ENCODE measurements at places on chromosomes 16 and 17.

DNA sequence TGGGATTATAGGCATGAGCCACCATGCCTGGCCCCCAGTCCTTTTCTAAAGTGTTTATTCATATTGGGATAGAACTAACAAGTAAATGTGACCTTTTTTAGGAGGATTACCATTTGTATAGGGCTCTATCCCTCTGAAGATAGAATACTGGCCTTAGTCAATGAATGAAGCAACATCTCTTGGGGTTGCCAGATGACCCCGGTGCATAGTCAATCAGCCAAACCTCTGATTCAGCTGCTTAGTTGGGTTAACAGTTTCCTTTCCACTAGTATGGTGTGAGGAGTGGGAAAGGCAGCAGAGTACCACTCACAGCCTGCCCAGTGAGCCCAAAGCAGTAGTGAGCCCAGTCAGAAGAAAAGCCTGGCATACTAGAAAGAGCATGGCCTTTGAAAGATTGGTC lies 94.6 kb upstream of the TBX2 start:
- no peak for DNase-seq

- no peak for DNase-seq
These were observed 487.4 kb upstream of the SOX9 start for GRCh38 chr17:71633391-71633849.

GRCh38 chr16:1981398-1981836 lies at the start of gene NOXO1:
NOXO1 (minus strand) TSS chr16:1981469; CDS start chr16:1981179, 290 bp downstream.
- no peak for DNase-seq

DNA sequence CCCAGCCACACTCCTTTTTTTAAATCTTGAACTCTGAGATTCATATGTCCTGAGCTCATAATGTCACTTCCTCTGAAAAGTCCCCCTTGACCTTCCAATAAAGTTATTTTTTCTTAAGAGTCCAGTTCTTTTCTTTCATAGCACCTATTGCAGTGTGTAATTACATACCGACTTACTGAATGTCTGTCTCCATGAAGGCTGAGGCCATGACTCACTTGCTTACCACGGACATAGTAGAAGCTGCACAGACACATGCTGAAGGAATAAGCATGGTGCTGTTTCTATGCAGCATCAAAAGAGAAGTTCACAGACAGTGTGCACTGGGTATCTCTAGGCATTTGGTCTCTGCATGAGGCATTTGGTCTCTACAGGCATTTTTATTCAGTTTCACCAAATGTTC lies 77.2 kb downstream of the C17orf67 start:
- DNase-seq = no peak

- no peak for DNase-seq
These were observed 758 bp upstream of the UBALD2 start for GRCh38 chr17:76264425-76264754.

DNA sequence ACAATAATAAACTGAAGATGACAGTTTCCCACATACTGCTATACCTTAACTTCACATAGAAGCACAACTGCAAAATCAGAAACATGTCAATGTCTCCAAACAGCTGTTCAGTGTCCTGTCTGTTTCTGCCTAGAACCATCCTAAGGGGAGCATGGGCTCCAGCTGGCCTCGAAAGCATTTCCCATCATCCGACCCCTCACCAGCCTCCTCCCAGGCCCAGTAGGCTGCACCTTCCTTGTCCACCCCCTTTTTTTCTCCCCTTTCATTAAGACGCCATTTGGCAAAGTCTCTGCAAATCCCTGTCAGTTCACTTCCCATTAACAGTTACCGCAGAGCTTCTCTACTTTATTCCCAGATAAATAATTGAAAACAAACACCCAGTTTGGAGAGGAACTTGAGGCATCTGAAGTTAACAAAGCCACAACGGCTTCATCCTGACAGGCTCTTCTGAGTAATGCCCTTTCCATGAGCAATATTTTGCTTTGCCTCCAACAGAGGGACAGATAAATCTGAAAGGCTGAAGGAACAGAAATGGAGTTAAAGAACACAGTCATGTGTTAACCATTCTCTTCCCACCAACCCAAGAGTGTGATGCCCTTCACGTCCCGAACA lies 65.3 kb downstream of the SLC39A11 start:
- DNase-seq = no peak

DNA sequence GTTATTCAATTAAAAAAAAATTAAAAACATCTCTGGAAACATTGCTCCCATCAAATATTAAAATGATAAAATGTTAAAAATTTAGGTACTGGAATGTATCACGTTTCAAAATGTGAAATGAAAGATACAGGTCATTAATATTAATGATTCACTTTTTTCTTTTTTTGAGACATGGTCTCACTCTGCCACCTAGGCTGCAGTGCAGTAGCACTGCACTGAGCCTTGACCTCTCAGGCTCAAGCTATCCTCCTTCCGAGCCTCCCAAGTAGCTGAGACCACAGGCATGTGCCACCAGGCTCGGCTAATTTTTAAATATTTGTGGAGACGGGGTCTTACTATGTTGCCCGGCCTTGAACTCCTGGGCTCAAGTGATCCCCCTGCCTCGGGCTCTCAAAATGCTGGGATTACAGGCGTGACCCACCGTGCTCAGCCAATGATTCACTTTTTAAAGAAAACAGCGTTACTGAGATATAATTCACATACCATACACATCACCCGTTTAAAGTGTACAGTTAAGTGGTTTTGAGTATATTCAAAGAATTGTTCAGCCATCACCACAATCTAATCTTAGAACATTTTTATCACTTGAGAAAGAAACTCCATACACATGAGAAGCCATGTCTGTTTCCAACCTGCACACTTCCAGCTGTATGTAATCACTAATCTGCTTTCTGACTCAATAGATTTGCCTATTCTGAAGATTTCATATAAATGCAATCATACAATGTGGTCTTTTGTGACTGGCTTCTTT lies 19.1 kb upstream of the NETO2 start:
- DNase-seq = no peak

- DNase-seq = no peak
These were observed 3.6 kb downstream of the RASD1 start for GRCh38 chr17:17492571-17492970.

DNA sequence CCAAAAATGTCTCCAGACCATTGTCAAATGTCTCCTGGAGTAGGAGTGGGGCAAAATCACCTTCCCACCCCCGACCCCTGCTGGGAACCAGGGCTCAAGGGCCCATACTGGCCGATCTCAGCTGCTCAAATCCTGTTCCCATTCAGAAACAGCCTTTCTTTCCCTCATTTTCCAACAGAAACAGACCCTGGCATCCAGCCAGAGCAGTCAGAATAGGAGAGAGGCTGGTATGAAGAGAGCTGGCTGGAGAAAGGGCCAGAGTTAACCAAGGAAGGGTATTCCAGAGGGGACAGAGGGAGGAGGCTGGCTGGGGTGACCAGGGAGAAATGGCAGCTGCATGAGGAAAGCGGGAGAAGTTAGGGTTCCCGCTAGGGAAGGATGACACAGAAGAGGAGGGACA lies 199.1 kb downstream of the XYLT1 start:
- DNase-seq = no peak

DNA sequence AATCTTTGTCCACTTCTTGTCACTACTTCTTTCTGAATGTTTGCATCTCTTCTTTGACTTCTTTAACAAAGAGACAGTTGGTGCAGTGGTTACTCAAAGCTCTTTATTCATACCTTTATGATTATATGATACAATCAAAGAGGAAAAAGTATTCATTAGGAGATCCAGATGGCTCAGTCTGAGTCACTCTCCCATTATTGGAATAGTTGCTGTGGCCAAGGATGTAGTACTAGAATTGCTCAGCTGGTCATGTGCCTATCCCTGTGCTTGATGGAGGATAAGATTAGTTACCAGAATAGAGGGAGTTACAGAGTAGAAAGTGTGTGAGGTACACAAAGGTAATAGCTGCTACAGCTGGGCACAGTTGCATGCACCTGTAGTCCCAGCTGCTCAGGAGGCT lies 18.3 kb downstream of the BCAS3 start:
- no peak for DNase-seq

GRCh38 chr16:75203667-75204409 lies 3.1 kb downstream of the CTRB2 start:
- no peak for DNase-seq

- DNase-seq = no peak
These were observed 31.1 kb downstream of the ADCY7 start for GRCh38 chr16:50297301-50298074.

DNA sequence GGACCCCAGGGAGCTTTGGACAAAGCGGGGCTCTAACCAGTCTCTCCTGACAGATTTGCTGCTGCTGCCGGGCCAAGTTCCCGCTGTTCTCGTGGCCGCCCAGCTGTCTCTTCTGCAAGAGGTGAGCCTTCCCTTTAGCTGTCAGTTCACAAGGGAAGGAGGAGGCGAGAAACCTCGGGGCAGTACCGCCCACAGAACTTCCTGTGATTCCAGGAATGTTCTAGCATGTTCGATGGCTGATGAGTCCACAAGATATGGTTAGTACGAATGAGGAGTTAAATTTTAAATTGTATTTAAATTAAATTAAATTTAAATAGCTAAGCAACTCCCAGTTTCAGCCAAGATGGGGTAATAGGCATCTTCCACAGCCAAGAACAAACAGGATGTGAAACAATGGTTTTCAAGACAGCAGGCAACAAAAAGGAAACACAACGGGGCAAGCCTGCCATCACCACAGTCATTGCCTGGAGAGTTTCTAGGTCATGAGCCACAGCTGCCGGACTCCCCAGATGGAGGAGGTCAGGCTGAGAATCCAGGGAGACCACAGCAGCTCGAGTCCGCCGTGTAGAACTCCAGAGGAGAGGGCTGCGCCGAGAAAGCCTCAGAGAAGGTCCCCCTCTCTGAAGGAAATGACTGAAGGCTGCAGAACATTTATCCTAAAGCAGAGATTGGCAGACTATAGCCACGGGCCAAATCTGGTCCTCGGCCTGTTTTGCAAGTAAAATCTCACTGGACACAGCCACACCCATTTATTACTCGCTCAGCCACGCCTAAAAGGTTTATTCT lies 9.5 kb upstream of the TCF25 start:
- no peak for DNase-seq

DNA sequence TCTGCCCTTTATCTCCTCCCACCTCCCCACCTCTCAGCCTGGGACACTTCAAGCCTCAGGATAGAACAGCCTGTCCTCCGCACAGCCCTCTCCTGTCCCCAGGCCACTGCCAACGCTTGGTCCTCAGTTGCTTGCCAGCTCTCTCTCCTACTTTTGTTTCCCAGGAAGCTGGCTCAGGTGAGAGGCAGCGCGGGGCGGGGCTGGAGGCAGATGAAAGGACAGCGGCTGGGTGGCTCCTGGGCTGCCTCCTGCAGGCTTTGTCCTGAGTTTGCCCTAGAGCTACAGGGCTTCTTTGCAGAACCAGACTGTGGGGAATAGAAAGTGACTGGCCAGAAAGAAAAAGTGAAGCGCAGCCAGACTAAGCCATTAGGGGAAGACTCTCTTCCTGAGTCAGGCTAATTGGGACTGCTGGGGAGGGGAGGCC lies 48.2 kb upstream of the CDC42EP4 start:
- DNase-seq = no peak

DNA sequence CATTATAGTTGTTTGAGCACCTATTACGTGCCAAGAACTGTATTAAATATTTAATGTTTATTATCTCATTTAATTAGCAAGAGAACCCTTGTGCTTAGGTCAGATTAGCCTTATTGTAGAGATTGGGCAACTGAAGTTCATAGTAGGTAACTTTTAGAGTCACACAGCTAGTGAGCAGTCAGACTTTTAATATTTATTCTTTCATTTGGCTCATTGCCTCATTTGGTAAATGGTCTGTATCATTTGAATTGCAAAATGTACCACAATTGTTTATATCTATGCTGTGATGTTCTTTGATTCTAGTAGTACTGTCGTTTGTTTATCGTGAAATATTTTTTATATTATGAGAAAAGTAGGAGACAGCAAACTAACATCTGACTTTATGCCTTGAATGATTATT lies 7.6 kb downstream of the CLTC start:
- no peak for DNase-seq

GRCh38 chr17:37789771-37790541 lies 45.1 kb upstream of the HNF1B start:
- DNase-seq = no peak

GRCh38 chr17:48025904-48026501 lies 11.6 kb downstream of the COPZ2 start:
- DNase-seq = no peak

GRCh38 chr17:17495536-17496188 lies 533 bp downstream of the RASD1 start:
- DNase-seq = no peak

DNA sequence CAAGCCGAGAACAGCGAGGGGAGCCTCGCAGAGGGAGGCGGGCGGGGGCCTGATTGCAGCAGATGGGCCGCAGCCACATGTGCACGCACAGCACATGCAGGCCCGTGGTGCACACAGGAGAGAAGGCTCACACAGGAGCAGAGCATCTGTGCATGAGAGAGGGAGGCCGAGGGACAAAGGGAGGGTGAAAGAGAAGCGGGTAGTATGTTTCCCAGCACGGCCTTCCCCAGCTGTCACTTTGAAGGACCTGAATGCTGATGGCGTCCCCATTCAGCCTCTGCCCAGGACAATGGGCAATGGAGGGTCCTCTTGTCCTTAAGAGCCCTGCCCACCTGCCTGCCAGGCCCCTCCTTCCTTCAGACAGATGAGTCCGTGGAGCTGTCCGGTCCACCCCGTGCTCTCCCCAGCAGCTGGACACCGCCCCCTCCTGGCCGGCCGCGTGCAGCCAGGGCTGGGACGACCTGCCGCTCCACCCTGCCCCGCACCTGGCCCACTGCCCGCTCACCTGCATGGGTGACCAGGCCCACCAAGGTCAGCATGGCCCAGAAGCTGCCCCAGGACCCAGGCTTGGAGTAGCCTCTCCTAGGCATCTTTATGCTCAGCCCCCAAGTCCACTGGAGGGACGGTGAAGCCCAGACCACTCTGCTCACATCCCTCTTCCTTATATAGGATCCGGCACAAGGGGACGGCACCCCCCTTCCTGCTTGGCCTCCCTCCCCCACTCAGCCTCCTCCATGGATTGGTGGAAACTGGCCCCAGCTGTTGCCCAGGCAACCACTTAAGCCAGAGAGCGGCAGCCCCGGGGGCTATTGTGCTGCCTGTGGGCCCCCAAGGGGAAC lies at the start of gene BTBD17:
Gene BTBD17 (minus strand): TSS at position 639 of the 839 bp plus-strand sequence. CDS start 49 bp downstream, at position 590.
- DNase-seq = no peak

GRCh38 chr17:48293319-48294019 lies 136.5 kb downstream of the SKAP1 start:
- no peak for DNase-seq
